Amniotic stem cell (primary cell): ENCODE measurements at places on chromosomes 11 and 22.

DNA sequence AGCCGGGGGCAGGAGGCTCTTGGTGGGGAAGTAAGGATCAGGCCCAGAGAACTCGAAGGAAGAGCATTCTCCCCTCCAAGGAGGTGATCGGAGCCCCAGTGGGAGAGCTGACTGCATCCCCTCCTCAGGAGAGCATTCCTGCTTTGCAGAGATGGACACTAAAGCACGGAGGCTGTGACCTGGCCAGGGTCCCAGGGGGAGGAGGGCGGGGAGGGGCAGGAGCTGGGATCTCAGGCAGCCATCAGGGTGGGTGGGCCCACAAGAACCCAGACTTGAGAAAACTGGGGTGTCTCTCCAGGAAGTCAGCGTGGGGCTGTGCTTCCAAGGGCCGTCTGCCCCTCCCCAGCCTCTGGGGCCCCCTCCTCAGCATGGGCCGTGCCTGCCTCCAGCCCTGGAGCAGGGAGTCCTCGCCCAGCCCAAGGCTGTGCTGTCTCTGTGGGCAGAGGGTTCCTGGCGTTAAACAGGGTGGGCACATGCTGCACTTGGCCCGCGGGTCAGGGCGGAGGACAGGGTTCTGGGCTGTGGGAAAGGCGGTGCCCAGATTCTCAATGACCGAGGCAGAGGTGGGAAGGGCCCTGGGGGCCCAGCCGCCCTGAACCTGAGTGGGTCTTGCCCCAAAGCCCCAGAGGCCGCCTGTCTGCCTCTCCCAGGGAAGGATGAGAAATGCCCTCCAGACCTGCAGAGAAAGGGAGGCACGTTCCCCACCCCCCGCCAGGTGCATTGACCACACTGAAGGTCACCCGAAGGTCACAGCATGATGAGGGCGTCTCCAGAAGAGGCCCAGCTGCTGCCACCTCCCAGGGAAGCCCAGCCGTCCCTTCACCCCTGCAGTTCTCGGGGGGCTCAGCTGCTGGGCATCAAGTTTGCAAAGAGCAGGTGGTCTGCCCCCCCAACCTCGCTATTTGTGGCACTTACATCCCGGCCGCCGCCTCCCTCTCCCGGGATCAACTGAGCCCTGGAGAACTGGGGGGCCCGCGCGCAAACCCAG is 643 bp downstream of the CEND1 start:
- no peak for DNase-seq

DNA sequence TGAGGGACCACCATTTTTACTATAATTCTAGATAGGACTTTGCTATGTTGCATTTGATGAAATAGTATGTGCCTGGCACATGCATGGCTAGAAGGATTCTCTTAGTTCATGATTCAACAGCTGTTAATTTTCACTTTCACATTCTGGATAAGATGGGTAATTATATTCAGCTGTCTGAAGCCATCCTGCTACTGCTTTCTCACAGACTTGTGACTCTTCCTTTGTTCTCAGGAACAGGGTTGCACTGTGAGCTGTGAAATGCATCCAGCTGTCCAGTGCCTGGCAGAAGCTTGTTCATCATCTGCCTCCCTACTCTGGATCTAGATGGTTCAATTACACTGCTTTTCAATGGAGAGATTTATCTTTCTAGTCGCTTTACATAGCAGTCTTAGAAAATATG is 610.1 kb upstream of the ANO5 start:
- DNase-seq = no peak

DNA sequence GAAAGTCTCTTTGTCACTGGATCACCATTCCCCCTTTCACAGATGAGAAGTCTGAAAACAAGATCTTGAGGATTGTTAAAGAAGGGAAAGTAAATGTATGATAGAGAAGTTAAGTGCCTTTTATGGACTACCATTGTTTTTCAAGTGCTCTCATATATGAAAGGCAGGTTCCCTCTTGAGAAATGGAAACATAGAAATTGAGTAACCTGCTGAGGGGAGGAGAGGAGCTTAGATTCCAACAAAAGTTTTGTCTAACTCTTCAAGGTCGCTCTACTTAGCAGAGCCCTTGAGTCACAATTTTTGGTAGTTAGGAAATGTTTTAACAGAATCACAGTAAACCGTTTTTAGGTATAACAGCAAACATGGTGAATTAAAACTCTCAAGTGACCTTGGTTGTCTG is 80.1 kb downstream of the SVIP start:
- no peak for DNase-seq

DNA sequence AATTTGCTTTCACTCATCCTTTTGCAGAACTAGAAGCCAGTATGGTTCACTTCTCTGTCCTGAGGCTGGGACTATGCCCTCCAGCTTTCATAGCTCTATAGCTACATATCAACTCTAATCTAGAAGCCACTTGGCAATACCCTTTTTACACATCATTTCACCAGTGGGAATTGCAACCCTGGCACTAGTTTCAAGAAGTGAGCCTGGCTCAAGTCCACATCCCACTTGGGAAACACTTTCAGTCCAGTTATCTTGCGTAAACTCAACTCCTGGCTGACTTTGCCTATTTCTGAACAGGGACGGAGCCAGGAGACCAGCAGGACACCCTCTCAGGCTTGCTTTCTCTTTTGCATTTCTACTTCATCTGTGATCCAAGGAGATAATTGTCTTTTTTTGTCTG is 19.9 kb upstream of the FAT3 start:
- no peak for DNase-seq

GRCh38 chr11:30310623-30311022 is 12.3 kb upstream of the ARL14EP start:
- DNase-seq = no peak

DNA sequence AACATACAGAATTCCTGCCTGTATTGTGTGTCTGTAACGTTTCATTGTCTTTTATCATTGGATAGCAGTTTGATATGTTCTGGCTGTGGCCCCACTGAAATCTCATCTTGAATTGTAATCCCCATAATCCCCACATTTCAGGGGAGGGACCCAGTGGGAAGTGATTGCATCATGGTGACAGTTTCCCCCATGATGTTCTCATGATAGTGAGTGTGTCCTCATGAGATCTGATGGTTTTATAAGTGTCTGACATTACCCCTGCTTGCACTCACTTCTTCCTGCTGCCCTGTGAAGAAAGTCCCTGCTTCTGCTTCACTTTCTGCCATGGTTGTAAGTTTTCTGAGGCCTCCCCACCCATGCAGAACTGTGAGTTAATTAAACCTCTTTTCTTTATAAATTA is 19.6 kb upstream of the MTMR2 start:
- DNase-seq = no peak

- no peak for DNase-seq
These were observed 2.5 kb downstream of the APOL4 start for GRCh38 chr22:36199001-36199551.

DNA sequence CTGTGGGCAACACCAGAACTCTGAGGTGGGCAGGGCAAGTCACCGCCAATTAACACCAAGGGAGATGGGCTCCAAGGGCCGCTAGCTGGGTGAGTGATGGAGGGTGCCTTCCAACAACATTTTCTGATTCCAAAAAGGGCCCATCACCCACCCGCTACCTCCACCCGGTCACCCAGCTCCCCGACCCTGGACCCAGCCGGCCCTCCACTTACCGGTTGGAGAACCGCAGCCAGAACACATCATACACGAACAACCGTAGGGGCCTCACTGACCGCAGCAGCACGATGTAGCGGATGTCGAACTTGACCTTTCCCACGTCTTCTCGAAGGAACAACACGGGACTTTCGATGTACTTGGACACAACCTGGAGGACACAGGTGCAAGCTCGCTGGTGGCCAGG is 14.7 kb downstream of the TTLL12 start:
- no peak for DNase-seq

- DNase-seq = no peak
These were observed 22.6 kb downstream of the ARHGEF17 start for GRCh38 chr11:73330569-73331093.

GRCh38 chr22:48702573-48703264 is 1125.0 kb downstream of the BRD1 start:
- DNase-seq = no peak

GRCh38 chr11:1691026-1691877 is 5.7 kb upstream of the KRTAP5-6 start:
- DNase-seq = no peak

- DNase-seq = no peak
These were observed 1707.6 kb upstream of the RAG2 start for GRCh38 chr11:38305682-38306081.

- DNase-seq = no peak
These were observed 91.1 kb downstream of the MYO18B start for GRCh38 chr22:25833091-25833490.

GRCh38 chr11:112884012-112884767 is 77.0 kb upstream of the NCAM1 start:
- no peak for DNase-seq

DNA sequence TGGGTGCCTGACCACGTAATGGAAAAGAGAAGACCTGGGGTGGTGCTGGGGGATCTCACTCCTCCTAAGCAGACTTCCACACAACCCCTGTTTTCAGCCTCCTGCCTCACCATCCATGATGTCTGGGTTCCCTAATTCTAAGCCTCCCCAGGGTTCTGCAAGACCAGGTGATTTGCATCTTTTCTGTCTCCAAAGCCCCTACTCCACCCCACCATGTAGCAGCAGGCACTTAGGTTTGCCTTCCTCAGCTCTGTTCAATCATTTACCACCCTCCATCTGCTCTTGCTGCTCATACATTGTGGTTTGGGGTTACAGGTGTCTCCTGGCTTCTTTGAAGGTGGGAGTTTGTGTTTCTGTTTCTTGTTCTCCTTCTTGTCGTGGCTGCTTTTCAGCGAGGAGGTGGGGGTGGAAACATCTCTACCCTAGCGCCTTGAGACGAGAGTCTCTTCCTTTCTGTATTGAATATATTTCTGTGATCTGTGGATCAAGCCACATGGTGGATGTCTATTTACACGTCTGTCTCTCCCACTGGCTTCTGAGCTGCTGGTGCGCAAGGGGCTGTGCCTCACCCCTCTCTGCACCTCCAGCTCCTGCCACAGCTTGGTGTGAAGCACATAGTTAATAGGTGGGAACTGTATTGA is 6.6 kb upstream of the SSTR3 start:
- DNase-seq = no peak

DNA sequence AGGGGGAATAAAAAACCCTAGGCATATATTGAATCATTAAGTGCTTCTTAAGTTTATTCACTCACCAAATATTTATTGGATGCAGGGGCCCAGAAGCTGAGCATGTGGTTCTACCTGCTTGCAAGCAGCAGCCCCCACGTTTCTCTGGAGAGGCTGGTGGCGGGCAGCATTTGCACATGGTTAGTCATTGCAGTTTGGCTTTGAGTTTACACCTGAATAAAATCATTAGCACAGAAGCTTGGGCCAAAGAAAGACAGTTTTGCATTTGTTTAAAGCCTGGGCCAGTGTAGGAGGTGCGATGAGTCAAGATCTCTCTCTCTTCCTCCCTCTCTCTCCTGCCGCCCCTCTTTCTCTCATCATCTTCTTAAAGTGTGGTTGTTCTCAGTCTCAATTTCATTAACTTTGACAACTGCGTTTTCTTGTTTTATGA is 72.6 kb downstream of the C22orf31 start:
- DNase-seq = no peak

- DNase-seq = no peak
These were observed 39.5 kb downstream of the MTMR2 start for GRCh38 chr11:95884376-95884775.

GRCh38 chr11:7281809-7282208 is 30.1 kb downstream of the SYT9 start:
- DNase-seq = no peak

- DNase-seq = no peak
These were observed 784.8 kb downstream of the KCNA4 start for GRCh38 chr11:29231991-29232390.

DNA sequence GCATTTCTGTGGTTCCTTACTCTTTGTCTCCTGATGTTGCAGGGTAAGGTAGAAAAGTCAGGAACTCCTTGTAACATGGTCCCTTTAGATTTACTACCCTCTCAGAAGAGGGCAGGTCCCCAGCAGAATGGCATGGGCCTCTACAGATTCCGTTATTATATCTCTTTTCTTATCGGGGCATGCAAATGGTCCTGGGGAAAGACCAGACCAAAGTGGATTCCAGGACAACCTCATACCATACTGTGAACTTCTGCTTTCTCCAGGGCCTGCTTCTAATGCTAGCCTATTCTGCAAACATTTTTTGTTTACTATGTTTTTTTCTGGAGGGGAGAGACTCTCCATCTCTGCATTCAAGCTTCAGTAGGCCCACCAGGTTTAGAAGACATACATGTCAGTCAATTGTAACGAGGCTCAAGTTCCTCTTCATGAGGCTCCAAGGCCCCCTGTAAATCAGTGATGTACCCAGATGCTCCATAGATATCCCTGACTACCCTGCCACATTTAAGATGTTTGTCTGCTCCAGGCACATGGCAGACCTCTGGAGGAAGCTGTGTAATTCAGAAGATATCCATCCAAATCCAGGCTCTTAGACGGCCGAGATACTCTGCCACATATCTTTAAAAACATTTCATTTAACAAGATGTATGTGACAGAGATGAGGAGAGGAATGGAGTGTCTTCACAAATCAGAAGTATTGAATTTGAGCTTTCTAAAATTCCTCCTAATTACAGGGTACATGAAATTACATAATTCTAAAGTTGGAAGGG is 8.5 kb upstream of the ME3 start:
- no peak for DNase-seq

- no peak for DNase-seq
These were observed 190.8 kb downstream of the TTC28 start for GRCh38 chr22:28488825-28489224.

- no peak for DNase-seq
These were observed 357.8 kb downstream of the LARGE1 start for GRCh38 chr22:33562501-33562900.

DNA sequence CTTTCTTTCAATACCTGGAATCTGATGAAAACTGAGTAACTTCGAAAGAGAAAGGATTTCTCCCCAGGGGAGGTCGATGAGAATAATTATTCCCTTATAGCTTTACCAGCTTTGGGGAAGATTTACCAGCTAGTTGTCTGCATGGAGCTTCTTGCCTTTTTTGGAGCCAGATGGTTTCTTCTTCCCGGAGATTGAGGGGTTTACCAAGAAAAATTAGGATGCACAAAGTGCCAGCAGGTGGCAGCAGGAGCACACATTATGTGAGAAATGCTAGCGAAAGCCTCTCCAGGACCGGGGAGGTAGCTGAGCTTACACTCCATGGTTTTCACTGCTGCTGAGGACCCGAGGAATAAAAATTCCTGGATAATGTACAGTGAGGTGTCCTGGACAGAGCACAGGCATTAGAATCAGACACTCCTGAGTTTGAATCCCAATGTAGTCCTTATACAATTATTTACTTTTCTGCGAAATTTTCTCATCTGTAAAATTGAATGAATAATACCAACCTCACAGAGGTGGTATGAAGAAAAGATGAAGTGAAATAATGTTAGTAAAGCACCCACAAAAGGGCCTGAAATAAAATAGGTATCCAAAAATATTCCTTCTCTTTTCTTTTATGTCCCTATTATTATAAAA is 46.0 kb upstream of the PARVA start:
- peak; percentile 72 for DNase-seq

GRCh38 chr11:67195971-67196456 is 70.3 kb upstream of the GRK2 start:
- no peak for DNase-seq

DNA sequence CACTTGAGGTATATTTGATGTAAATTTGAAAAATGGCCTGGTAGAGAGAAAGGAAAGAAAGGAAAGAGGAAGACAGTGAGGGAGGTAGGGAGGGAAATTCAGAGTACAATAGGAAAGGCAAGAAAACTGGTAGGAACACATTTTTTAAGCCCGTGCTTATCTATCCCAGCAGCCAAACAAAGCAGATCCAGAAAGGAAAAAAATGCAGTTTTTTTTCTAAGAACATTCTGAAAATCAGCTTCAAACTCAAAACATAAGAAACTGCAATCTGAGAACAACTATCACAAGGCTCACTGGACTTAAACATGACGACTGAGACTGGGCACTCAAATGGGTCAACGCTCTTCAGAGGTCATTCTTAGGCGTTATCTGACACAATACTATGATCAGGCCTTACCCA is 408.3 kb upstream of the DDI1 start:
- no peak for DNase-seq
